Neuronal stem cell (in vitro differentiated cells): ENCODE measurements at places on chromosomes 2 and 18.
A peak's percentile ranks its signal among the peaks of the same experiment; 100 is the strongest.

DNA sequence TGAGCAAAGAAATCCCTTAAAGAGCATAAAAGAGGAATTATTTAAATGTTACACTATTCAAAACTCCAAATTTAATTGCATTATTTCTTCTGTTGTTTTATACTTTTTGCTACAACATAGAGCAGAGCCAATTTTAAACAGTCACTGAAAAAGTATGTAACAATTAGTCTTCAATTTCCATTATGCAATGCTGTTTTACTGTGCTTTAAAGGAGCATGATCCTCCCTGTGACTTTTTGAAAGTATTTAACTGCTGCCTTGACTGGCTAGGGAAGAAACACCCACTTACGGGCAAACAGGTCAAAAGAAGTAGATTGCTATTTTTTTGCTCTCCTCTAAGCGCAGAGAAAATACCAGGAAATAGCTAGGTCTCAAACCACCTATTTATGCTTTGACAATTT, 217.4 kb upstream of the GCFC2 start:
- no peak for DNase-seq

- no peak for DNase-seq
Measured at GRCh38 chr2:88737385-88737784, 45.9 kb downstream of the RPIA start.

DNA sequence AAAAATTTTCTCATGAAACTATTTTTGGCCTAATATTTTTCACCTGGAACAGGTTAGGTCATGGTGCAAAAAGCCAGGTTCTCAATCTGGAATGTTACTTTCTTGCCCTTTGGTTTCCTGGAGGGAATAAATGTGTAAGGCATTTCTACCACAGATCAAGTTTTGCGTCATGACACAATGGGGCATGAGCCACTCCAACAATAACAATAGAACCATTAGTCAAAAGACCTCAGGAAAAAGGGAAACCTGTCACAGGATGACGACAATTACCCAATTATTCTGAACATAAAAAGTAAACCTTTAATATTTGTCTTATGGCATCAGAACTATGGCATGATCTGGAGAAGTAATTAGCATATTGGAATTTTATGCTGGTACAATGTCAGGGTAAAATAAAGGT, 88.2 kb upstream of the HNRNPA3 start:
- DNase-seq: no peak

GRCh38 chr2:70663411-70663810, 104.6 kb downstream of the ADD2 start:
- DNase-seq: no peak

DNA sequence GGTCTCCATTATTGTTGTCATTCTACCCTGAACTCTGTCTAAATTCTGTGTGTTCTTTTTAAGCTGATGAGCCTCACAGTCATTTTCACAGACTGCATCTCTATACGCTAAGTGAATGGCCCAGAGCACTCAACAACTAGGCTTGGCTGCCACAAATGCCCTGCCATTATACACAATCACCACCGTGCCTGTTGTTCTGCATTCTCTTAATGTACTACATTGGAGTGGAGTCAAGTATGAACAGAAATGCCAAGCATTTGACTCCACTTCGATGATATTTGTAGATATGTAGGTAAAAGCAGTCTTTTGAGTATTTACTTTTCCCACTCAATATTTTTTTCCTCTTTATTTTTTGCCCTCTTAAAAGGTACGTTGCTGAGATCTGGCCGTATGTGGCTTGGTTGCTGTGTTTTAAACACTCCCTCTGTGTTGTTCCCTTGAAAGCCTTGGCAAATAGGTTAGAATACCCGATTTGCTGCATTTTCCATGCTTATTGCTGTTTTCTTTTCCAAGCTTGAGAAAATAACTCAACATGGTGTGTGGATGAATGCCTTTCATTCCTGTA, 36.2 kb upstream of the TMEFF2 start:
- no peak for DNase-seq

DNA sequence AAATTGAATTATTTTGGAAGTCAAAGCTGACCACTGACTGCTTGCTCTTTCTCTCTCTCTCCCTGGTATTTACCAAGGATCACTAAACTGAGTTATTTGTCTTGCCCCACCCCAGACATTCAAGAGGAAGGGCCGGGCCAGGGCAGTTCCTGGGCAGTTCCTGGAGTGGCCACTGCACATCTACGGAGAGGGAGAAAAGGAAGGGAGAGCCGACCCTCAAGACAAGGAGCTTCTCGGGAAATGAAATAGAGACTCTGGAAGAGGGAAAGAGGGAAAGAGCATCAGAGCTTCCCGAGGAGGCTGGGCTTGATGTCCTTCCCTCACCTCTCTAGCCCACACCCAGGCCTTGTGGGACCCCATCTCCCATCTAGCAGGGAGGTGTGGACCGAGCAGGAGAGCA, 83.1 kb downstream of the SEPTIN10 start:
- no peak for DNase-seq

- DNase-seq: no peak
Measured at GRCh38 chr2:200618590-200619021, 32.8 kb downstream of the AOX1 start.

- DNase-seq: no peak
Measured at GRCh38 chr2:201784563-201784962, 3.8 kb upstream of the ALS2 start.

- no peak for DNase-seq
Measured at GRCh38 chr2:23788100-23788499, 138.8 kb downstream of the ATAD2B start.

- no peak for DNase-seq
Measured at GRCh38 chr2:199216253-199216652, 241.5 kb downstream of the SATB2 start.

DNA sequence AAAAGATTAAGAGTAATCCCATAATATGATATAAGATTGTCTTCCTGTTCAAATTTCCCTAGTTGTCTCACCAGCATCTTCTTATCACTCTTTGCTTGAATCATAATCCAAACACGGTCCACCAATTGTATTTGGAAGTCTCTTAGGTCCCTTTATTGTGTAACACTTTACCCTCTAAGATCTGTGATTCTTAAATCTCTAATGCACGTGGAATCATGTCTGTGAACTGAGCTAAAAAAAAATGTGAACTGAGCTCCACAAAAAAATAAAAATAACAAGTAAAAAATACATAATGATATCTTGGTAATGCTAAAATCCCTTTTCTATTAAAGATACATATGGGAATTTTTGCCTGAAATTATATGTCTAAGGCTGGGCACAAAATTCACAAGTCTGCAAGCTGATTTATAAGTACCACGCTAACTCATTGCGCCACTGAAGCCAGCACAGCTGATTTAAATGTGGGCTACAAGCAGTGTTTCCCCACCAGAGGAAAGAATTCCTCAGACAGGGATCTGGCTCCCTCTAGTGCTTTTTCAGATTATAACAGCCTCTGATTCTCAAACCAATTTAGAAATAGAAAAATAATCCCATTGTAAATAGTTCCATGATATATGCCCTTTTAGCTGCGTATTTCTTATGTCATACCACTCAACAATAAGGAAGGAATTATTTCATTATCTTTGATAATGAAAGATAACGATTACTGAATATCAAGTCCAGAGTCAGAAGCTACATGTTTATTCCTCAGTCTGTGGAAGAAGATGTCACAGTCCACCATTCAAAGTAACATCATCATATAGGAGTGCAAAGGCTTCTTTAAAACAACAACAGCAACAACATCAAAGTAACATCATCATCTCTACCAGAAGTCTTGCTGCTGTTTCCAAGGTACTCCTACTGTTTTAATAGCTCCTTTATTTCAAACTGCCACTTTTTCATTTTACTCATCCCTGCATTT, 22.9 kb downstream of the RBM43 start:
- DNase-seq: peak; percentile 59

GRCh38 chr2:36559221-36559942, 38.6 kb downstream of the FEZ2 start:
- DNase-seq: no peak

DNA sequence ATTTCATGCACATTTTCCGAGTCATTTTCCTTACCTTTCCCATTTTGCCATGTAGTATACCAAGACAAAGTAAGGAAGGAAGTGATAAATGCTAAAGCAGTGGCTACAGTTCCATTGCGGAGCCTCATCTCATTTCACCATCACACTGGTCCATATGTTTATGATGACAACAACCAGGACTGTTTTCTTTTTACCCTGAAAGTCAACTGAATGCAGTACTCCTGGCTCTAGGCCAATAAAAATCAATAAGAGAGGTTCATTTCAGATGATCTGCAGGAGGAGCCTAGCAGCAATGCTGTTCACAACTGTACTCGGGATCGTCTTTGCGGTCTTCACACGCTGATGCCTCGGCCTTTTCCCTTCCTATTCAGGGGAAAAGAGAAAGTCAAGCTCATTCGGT, 4.7 kb downstream of the MGAT4A start:
- no peak for DNase-seq

GRCh38 chr18:48009116-48009745, 78.8 kb upstream of the SMAD2 start:
- no peak for DNase-seq

DNA sequence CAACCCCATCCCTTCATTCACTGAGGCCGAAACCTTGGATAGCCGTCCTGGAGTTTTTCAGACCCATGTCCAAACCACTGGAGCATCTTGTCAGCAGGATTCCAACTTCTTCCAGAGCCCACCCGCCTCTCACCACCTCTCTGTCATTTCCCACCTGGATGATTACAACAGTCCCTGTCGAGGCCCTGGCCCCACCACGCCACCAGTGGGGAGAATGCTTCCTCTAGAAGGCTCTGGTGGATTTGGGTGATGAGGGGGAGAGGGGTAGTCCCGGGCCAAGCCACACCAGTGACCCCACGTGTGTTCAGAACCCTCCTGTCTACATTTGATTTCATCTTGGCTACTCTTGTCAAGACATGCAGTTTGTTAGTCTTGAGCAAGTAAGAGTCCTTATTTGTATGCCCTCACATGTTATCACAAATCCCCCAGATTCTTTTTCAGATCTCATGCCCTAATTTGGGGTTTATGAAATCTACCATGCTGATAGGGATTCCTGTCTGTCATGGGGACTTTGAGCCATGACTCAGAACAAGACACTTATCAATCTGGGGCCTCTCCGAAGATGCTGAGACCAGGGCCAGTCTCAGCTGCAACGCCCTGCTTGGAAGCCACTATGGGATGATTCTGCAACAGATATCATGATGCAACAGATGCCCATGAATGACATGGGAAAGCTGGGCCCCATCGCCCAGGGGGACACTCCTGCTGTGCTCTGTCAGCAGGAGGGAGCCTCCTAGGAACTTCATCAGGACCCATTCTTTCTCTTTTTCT, 186.1 kb downstream of the ZFP36L2 start:
- DNase-seq: no peak

DNA sequence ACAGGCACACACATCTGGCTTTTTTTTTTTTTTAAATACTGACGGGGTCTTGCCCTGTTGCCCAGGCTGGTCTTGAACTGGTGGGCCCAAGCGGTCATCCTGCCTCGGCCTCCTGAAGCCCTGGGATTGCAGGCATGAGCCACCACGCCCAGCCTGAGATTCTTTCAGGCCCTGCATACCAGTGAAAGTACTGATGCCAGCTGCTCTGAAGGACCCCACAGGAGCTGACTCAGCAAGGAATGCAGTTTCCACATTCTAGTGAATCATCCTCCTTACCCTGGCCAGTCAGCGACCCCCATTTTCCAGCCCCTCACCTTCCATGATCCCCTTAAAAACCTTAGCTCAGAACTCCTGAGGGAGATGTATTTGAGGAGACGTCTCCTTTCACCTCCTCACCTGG, 5.8 kb upstream of the DTYMK start:
- DNase-seq: no peak

GRCh38 chr18:36191286-36191685, 4.0 kb downstream of the MOCOS start:
- no peak for DNase-seq

DNA sequence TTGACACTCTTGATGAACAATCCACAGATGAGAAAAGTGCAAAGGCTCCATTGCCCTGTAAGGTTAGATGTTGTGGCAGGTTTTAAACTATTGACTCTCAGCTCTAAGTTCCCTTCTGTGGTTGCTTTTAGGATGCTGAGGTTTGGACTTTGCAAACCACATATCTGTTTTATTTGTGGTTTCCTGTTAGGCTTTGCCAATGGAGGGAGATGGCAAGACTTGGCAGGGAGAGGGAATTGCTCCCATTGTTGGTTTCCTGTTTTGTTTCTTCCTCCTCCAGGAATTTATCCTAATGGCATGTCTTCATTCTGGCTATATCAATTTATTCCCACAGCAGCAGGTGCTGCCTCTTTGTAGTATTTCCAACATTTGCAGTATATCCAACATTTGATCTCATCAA, 772.3 kb downstream of the LRRTM4 start:
- DNase-seq: no peak

DNA sequence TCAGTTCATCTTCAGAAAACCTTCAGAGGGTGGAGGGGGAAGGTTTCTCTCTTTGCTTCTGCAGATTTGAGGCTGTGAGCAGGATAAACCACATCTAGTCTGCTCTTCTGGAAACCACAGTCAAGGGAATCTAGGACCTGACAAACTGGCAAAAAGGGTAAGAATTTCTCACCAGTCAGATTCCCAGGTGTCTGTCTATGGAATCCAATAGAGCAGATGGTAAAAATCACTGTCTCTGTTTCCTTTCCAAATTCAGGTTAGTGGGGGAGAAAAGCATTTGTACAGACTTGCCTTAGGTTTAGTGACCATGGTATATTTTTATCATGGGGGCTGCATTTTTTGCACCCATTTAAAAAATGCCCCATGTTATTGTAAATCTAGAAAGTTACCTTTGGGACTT, 62.2 kb upstream of the POLE4 start:
- no peak for DNase-seq

GRCh38 chr2:1569879-1570450, 156.7 kb downstream of the TPO start:
- no peak for DNase-seq

DNA sequence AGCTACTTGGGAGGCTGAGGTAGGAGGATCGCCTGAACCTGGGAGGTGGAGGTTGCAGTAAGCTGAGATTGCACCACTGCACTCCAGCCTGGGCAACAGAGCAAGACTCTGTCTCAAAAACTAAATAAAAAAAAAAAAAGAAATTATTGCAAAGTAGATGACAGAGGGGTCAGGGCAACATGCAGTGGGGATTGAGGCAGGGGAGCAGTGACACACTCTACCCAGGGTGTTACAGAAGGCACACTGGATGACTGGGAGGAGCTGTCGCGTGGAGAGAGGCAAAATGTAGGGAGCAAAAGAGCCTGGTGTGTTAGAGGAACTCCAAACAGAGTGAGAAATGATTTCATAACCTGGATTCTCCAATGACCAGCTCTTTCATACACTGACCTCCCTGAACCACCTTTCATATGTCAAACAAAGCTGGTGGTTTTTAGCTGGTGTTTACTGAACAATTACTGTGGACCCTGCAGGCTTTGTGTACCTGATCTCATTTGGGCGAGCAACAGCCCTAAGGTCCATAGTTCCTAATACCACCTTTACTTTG, 22.1 kb downstream of the FBXO41 start:
- DNase-seq: no peak

DNA sequence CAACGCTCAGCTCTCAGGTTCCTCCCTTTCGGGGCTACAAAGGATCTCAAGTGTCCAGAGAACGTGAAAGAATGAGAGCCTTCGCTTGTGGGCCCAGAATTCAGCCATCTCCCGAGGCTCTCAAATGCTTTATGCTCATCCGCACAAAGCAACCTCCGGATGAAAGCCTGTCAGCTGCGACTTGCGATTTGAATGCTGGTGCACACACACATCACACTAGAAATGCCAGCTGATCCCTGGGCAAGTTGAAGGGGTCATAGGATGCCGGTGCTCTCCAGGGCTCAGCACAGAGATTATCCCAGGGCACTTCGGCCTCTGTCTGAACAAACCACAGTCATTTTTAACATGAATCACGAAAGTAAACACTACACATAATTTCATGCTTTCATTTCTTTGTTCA, 141.8 kb upstream of the MYT1L start:
- no peak for DNase-seq
